ENCODE measurements at places on chromosomes 7 and 10.

- DNase-seq = no peak
Measured at GRCh38 chr7:41403291-41403690, 299.6 kb downstream of the INHBA start.

GRCh38 chr10:100151723-100152300, 34.0 kb downstream of the ERLIN1 start:
- no peak for DNase-seq

GRCh38 chr10:63143987-63144386, 10.9 kb downstream of the NRBF2 start:
- DNase-seq = no peak

- no peak for DNase-seq
Measured at GRCh38 chr10:78863140-78863905, 205.4 kb upstream of the ZMIZ1 start.

- DNase-seq = no peak
Measured at GRCh38 chr7:159063046-159063840, 81.4 kb downstream of the VIPR2 start.

DNA sequence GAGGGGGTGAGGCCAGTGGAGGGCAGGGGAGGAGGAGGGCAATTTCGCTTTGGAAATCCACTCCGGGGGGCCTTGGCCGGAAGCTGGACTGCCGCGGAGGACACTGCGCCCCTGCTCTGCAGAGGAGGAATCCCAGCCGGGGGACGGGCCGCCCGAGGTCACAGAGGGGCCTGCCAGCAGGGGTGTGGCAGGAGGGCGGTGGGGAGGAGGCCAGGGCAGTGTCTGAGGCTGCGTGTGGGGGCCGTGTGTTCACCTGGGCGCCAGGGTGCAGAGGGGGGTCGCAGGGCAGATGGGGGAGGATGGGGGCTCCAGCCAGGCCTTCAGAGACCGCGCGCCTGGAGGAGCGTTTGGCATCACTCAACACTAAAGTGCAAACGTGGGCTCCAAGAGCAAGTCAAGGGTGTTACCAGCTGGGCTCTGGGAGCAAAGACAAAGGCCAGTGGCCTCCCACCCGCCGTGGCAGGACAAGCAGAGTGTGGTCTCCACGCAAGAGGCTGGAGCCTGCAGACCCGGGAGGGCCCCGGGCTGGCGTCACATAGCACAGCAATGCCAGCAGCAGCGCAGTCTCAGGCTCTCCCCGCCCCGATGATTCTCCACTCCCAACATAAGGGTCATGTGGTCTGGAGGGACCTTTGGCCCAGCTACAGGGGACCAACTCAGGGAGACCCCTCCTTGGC, 45.3 kb upstream of the DNAJB6 start:
- no peak for DNase-seq

GRCh38 chr10:124267231-124267885, 151.4 kb downstream of the OAT start:
- no peak for DNase-seq

DNA sequence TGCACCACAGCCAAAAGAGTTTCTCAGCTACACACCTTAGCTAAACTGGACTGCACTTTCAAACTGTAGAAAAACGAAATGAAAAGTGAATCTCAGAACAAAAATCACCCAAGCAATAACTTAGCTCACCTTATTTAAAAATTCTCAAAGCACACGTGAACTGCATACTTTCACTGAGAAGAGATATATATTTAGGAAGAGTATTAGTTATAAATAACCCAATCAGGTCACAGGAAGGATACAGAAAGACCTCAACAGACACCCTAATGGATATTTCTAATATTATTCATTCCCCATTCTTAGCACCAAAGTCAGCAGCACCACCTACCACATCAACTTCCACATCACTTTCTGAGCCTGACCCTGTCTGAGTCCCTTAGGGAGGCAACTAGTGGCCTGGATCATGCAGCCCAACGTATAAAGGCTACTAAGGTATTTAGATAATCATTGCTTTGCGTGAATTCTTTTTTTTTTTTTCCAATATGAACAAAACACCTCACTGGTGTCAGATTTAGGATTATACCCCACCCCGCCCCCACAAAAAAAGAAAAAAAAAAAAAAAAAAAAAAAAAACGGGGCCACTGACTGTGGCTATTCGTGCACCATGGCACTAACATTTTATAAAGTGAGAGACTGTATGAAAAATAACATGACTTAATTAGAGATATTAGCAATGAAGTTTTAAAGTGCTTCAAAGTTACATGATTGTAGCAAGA, 2.6 kb downstream of the ABI1 start:
- no peak for DNase-seq

GRCh38 chr7:122262246-122262645, 42.3 kb downstream of the FEZF1 start:
- no peak for DNase-seq

GRCh38 chr10:77744245-77744644, 106.6 kb upstream of the KCNMA1 start:
- no peak for DNase-seq

DNA sequence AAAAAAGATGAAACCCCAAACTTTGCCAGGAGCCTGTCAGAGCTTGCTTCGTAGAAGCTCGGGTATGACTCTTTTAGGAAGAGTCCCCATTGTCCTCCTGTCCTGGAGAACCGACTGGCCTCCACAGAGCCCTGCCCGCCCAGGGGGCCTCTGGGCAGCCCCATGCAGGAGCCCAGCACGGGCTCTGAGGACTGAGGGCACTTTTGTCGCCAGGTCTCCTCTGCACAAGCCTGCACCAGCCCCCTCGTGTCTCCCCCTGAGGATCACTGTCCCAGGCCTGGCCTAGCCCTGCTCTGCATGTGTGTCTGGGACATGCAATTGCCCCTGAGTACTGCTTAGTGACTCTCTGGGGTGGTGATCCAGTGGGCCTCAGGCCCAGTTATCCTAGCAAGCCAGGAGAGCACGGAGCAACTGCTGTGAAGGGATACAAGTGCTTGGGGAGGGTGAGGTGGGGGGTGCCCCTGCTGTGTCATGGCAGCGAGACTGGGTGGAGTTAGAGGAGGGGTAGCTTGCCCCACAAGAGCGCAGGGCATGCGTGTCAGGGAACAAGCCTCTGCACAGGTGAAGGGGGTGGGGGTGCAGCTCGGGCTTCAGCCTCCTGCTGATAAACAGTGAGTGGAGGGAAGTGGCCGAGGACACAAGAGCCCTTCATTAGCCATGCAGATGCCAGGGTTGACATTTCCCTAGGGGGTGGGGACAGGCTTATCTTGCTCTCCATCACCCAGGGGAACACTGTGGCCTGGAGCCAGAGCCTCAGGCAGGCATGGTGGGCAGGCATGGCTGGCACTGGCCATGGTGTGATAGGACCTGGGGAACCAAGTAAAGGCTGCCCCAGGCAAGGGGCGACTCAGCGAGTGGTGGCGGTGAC, 143.4 kb downstream of the C10orf105 start:
- no peak for DNase-seq

GRCh38 chr7:41885748-41886147, 182.9 kb upstream of the INHBA start:
- DNase-seq = no peak

GRCh38 chr7:133134810-133135209, 52.9 kb upstream of the CHCHD3 start:
- no peak for DNase-seq

GRCh38 chr10:121942749-121943416, 15.1 kb upstream of the ATE1 start:
- DNase-seq = no peak

- DNase-seq = no peak
Measured at GRCh38 chr7:87878208-87878735, 2.0 kb downstream of the DBF4 start.

GRCh38 chr10:78542521-78542920, 508.9 kb downstream of the RPS24 start:
- DNase-seq = no peak

DNA sequence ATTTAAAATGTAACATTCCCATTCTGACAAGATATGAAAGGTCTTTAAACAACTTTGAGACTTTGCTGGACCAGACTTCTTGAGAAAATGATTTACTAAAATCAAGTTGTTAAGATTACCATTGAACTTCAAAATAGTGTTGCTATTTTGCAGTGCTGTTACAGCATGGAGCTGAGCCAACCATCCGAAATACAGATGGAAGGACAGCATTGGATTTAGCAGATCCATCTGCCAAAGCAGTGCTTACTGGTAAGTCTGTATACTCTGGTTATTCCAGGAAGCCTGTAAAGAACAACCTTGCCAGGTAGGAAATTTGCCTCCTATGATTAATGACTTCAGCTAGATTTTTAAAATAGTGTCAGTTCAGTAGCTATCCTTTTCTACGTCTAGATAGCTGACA, 18.8 kb downstream of the TNKS2 start:
- DNase-seq = no peak

DNA sequence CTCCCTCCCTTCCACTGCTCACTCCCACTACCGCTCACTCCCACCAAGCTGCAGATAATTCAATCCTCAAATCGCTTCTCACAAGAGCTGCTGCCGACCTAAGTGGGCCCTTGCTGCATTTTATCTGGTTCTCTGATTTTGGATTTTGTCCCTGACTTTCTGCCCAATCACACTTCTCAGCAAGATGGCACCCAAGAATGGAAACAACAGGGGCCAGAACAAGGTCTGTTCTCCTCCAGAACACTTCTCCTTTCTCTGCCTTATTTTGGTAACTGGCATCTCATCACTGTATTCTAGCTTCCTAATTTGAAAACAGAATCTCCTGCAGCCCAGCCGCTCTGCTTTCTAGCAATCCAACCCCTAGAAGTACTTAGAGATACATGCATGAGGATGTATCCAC, 172.8 kb downstream of the GRID1 start:
- no peak for DNase-seq

GRCh38 chr10:131076356-131076755, 235.2 kb downstream of the TCERG1L start:
- no peak for DNase-seq

- DNase-seq = no peak
Measured at GRCh38 chr10:86957471-86958115, at the start of gene MMRN2. Gene MMRN2, minus strand, starts transcription at chr10:86957615. Its CDS starts 74 bp downstream, at chr10:86957541.

DNA sequence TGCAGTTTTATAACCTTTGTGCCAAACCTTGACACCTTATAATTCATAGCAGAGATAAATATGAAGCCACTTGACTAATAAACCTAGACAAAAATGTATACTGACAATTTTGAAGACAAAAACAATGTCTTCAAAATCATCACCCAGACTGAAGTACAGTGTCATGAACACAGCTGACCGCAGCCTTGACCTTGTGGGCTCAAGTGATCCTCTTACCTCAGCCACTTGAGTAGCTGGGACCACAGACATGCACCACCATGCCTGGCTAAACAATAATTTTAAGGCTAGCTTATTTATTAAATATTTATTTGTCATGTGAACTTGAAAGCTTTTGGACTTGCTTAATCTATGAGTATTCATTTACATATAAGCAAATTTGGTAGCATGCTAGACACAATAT, 24.3 kb downstream of the IL6 start:
- no peak for DNase-seq

- no peak for DNase-seq
Measured at GRCh38 chr10:88624840-88625239, 38.3 kb downstream of the LIPJ start.

- DNase-seq = no peak
Measured at GRCh38 chr7:24152356-24152755, 131.6 kb upstream of the NPY start.

GRCh38 chr7:148543302-148543701, 47.3 kb upstream of the C7orf33 start:
- no peak for DNase-seq

DNA sequence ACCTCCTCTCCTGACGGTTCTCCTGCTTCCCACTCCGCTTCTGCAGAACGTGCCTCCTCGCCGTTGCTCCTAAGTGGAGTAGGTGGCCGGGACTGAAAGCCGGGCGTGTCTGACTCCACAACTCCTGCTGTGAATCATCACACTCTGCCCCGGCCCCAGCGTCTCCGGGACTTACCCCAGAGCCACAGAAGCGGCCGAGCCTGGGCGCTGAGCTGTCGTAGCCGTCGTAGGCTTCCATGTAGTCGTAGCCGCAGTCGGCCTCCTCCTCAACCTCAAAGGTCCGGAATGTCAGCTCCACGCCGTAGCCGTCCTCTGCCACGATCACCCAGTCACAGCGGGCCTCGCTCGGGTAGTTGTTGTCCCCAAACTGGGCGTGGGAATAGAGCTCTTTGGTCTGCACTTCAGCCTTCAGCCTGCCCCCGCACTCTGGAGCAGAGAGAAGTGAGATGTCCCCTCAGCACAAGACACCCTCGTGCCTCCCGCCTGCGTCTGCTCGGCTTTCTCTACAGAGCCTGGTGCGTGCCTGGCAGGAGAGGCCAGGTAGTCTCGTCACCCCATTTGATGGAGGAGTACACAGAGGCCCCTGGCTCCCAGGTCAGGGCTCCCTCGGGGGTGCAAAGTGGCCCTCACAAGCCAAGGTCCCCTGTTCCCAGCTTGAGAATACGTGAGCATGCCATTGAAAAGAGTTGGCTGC, 11.2 kb upstream of the OPALIN start:
- no peak for DNase-seq

GRCh38 chr7:98500764-98501163, 99.9 kb upstream of the BAIAP2L1 start:
- no peak for DNase-seq

DNA sequence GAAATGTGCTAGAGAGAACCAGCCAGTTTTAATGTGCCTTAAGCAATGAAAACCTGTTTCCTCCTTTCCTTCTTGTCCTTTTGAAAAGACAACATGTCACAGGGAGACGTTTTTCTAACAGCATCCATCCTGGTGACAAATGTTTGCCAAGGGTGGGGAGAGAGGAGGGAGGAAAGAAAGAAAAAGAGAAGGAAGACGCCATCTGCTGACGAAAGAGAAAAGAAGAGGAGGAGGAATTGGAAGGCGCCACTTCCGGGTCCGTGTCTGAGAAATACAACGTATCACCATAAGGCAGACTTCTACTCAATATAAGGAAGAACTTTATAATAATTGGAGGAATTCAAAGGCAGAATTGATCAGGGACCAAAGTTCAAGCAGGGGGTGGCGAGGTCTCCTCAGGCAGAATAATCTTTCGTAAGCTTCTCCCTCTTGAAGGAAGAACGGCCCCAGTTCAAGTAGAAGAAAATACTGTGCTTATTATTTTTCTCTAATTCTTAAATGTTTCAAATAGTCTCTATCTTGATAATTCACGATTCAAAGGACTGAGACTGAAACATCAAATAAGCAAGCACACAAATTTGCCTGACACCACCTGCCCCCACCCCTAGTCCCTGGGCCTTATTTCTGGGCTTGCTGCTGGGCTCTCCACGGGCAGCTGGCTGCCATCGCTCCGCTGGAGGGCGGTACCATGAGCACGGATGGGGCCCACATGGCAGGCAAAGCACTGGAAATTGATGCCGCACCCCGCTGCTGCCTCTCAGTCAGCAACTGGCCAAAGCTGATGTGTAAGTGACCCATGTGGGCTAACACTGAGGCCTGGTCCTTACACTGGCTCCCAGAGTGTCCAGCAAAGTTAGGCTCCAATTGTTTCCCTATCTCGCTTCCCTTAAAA, 273.7 kb upstream of the KLF14 start:
- DNase-seq = peak; percentile 85

GRCh38 chr10:101968940-101969321, 87.0 kb downstream of the ARMH3 start:
- no peak for DNase-seq

GRCh38 chr7:77799078-77799964, 748 bp downstream of the PHTF2 start:
- peak; percentile 6 for DNase-seq

GRCh38 chr10:7955446-7955845, 99.0 kb upstream of the GATA3 start:
- no peak for DNase-seq

GRCh38 chr7:128084896-128085608, 53.8 kb upstream of the LRRC4 start:
- DNase-seq = no peak

GRCh38 chr10:91349381-91349780, 60.8 kb upstream of the HECTD2 start:
- no peak for DNase-seq

- no peak for DNase-seq
Measured at GRCh38 chr7:93920496-93921182, 896 bp upstream of the GNG11 start.

All from HCT116 (cell line).